ENCODE measurements at places on chromosomes 2 and 18.
A peak's percentile ranks its signal among the peaks of the same experiment; 100 is the strongest.

GRCh38 chr2:10355471-10356438 is 53.1 kb downstream of the HPCAL1 start:
- DNase-seq, result no peak

DNA sequence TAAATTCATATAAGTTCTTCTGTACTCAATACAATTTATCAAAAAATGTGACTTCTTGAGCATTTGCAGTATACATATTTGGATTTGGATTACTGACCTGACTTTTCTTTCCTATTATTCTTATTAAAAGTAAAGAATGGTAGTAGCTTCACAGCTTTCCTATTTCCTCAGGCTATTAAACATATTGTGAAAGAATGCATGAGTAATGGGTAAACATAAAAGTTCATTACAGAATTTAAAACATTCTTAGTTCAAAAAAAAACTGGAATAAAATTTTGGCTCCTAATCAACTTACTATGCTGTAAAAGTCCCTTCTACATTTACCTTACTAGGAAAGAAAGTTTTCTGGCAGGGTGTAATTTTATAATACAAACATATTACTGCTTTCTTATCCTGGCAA is 27.3 kb upstream of the C2orf66 start:
- no peak for DNase-seq

DNA sequence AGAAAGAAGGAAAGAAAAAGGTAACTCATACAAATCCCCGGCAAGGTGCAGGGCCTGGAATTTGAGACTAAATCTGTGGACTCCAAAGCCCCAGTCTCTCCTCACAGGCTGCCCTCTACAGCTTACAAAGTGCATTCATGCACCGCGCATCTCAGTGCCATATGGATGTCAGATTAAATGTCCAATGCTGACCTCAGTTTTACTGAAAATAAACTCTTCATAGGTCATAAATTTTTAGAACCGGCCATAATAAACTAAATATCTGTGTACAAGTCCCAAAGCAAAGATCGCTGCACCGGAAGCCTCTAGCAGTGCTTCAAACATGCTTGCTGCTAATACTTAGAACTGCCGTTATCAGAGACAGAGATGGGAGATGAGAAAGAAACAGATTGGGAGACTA is 17.7 kb downstream of the ST6GAL2 start:
- peak; percentile 21 for DNase-seq

- no peak for DNase-seq
Observed at GRCh38 chr2:160940271-160940670, 220.0 kb upstream of the TANK start.

- DNase-seq, result no peak
Observed at GRCh38 chr2:241550616-241551580, 7.6 kb upstream of the BOK start.

GRCh38 chr2:33136566-33136965 is 189.8 kb downstream of the LTBP1 start:
- no peak for DNase-seq

DNA sequence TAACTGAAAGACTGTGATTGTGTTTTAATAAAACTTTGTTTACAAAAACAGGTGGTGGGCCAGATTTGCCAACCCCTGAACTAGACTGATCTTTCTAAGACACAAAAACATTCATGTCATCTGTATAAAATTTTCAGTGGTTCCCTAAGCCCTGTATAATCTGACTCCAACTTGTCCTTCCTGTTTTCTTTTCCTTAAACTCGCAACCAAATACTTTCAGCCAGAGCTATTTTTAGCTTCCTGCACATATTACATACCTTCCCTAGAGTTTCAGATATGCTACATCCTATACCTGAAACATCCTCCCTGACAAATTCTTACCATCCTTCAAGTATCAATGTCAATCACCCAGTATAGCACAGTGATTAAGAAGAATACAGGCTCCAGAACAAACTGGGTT is 4.8 kb downstream of the GCFC2 start:
- DNase-seq, result no peak

DNA sequence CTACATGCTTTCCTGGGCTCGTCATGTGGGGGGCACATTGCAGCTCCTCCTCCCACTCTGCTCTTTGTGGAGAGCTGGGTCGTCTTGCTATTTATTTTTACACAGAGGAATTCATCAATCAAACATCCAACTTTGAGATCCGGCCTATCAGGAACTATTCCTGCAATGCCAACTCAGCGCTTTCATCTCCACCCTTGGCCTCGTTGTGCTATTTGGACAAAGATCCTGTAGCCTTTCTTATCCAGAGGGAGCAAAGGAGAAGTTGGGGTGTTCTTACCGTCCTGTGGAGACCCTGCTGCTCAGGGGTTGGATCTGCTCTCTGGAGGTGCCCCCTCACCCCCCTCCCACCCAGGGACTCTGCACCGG is 92.1 kb downstream of the ASB1 start:
- no peak for DNase-seq

DNA sequence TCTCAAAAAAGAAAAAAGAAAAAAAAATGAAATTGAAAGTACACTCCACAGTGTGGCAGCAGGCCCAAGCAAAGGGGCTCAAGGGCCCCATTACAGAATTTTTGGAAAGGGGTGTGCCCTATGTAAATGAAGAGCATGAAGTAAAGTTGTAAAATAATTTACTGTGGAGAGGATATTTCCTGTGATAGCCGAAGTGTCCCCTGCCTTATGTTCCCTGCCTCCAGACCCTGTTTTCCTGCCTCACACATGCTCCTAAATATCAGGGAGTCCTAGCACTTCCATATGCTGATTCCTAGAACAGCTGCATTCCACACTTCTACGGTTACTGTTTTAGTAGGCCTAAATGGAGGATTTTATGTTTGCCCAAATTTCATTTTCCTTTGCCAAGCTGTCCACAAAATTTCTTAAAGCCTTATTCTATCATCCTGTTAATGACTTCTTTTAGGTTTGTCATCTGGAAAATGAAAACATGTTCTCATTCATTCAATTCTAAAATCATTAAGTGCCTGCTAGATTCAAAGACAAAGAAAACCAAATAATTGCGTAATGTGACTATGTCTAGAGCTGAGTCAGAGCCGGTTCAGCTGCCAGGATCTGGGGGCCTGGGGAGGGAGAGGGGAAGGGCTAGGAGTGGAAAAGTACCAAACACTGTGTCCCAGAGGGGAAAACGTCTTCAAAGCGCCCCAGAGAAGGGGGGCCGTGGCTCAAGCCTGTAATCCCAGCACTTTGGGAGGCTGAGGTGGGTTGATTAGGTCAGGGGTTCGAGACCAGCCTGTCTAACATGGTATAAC is 25.9 kb upstream of the IMPA2 start:
- no peak for DNase-seq

GRCh38 chr18:78873926-78874500 is 105.6 kb upstream of the SALL3 start:
- DNase-seq, result no peak

DNA sequence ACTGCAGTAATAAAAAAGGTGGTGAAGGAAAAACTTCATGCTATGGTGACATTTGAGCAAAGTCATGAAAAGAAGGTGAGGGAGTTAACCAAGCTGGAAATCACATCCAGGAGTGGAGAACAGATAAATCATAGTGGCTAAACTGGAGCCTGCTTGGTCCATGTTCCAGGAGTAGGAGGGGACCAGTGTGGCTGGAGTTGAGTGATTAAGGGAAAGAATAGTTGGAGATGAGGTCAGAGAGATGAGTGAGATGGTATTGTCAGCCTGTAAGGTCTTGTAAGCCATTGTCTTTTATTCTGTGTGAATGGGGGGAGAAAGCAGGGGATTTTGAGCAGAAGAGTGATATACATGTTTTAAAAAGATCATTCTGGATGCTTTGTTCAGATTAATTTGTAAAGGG is 52.3 kb downstream of the NABP1 start:
- no peak for DNase-seq

DNA sequence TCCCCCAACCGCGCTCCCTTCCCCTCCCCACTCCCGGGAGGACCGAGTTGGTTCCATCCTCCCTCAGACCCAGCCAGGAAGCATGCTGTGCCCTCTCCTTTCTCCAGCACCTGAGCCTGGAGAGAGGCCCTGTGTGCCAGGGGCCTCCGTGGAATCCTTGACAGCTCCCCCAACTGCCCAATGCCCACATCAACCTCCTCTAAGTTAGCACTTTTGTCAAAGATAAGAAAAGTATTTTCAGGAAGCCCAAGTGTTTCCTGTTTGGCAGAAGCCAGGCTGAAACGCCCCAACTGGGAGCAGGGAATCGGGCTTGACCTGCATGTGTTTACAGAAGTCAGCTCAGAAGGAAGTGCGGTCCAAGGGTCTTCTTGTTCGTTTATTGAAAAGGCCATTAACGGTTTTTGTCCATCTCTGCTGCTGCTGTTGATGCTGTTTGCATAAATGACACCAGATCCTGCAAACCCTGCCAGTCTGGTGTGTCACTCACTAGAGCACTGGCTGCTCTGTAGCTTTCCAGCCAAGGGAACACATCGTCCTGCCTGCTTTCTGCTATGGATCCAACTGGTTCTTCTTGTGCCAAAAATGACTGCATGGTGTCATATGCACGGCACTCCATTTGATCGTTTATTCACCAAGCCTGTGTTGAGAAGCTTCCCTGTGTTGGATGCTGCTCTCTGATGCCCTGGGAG is 35.4 kb upstream of the COL6A3 start:
- no peak for DNase-seq

GRCh38 chr18:7152440-7152839 is 34.8 kb upstream of the LAMA1 start:
- no peak for DNase-seq

GRCh38 chr2:201425952-201426351 is 25.3 kb downstream of the TRAK2 start:
- DNase-seq, result no peak

GRCh38 chr18:49052891-49053644 is 102.3 kb upstream of the SMAD7 start:
- DNase-seq, result no peak

Data from renal cortex interstitium (tissue), 15 donors.